NCI-H1436 (cell line): ENCODE measurements at places on chromosomes 3 and 15.

DNA sequence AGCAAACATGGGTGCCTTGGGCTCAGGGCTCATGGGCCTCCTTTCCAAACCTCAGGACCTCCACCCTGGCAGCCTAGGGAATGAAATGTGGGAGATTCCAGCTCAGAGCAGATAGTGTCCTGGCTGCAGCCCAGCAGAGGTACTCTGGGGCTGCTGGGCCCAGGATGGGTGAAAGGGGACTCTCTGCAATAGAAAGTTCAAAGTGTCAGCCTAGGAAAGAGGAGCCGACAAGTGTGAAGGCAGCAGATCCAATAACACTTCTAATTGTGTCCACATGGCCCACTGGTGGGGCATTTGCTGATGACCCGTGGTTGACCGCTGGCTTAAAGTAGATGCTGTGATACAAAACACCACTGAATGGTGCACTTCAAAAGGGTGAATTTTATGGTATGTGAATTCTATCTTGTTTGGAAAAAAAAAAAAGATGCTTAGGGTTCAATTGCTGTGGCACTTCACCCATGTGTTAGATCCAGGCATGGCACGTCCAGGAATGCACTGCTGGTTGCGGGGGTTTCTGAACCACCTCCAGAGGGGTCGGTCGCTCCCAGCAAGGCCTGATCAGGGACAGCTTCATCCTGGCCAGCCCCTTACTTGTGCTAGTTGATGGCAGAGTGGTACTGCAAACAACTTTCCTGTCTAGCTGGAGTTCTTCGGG is 20.9 kb downstream of the AMOTL2 start:
- no peak for DNase-seq

DNA sequence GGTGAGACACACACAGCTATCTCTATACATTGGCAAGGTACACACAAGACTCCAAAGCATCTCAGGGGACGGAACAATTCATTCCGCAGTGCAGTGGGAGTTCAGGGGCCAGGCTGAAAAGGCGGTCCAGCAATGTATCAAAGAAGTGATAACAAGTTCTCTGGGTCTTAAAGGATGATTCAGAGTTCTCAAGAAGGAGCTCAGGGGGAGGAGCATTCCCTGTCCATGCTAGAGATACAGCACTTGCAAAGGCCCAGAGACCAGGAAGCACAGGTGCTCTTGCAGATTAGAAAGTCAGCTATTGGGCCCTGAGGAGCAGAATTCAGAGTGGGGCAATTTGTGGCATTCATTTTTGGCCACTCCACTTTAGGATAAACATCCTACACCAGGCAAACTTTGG is 34.9 kb downstream of the MECOM start:
- DNase-seq = no peak

GRCh38 chr15:70264014-70264582 is 166.4 kb upstream of the TLE3 start:
- DNase-seq = peak; percentile 48

DNA sequence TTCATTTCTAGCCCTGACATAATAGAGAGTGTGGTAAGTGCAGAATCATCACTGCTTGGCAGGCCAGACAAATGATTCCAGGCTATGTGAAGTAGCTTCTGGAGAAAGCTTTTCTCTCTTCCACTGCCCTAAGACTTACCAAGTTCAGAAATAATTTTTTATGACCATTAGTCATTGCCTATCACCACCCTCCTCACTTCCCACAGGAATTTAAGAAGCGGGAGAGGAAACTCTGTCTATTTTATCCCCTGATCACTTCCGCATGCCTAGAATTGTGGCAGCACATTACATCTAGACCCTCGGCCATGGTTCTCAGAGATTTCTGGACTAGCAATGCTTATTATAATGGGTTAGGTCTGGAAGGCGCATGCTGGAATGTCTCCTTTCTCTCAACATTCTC is 397.8 kb upstream of the NR2F2 start:
- DNase-seq = no peak

DNA sequence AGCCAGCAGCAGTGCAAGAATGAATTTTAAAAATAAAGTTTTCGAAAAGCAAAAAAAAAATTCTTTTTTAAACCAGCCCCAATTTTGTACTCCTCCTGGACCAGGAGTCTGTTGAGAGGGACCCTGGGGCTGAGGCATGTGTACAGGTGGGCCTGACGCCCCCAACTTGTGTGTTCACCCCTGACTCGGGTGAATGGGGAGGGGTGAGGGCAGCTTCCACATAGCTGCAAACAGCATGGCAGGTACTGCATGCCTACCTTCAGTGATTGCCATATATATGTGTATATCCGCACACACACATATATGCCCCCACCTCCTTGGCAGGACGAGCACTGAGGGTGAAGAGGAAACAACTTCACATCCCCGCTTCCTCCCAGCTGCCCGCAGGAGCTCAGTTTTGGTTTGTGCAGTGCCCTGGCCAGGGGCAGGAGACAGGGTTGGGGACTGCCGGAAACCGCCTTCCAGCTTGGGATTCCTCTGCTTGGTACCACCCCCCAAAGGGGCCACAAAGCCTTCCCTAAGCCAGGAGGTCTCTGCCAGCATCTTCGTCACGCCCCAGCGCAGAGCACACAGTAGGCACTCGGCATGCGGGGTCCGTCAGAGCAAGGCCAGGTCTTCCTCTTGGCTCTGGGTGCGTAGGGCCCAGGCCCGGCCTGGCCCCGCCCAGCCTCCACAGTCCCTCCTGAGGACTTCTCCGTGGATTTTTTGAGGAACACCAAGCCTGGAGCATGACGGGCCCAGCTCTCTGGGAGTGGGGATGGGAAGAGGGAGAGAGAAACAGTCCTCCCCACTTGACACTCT is 61.8 kb upstream of the RPL32 start:
- no peak for DNase-seq

GRCh38 chr15:95469496-95470000 is 861.0 kb upstream of the NR2F2 start:
- DNase-seq = no peak

DNA sequence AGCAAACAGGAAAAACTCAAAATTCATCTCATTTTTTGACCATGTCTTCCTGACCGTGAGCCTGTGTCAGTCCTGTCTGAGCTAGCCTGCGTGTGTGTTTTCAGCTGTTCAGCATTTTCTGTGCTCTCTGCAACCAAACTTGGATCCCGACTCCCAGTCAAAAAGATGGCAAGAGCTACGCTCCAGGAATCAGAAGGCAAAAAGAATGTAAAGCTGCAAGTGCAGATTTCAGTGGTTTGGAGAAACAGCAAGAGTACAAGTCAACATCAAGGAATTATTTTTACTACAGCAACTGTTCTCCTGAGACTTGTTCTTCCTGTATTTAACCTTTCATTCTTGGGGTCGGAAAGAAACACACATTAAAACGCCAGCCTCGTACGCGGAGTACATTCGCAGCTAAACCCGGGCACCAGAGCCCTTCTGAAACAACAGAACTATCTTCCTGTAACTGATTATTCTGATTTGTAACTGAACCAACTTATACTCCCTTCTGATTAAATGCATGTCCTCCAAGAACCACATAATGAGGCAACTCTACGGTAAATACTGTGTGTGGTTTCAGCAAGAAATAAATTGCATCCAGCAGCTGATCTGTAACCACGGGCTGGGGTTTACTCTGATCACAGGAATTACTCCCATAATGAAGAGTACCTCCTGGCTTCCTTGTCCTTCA is 107.4 kb downstream of the LRIG1 start:
- no peak for DNase-seq

GRCh38 chr15:98651581-98652220 is 3.4 kb downstream of the IGF1R start:
- no peak for DNase-seq

GRCh38 chr3:142003291-142003690 is 126.8 kb downstream of the ATP1B3 start:
- DNase-seq = no peak

DNA sequence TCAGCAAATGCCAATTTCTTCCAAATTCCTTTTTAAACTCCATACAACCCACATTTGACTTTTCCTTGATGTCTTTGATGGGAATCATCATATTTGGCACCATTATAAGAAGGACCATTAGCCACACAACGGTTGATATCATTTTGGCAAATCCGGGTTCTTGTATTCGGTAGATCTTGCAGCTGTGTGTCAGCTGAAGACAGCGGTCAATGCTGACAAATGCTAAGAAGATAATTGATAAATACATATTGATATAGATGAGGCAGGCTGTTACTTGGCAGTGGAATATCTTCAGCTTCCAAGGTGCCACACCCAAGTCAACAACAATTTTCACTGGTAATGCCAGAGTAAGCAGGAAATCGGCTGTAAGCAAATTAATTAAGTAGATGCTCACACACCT is 4.2 kb downstream of the GPR171 start:
- DNase-seq = no peak
